Renal cortical epithelial cell (primary cell): ENCODE measurements at places on chromosomes 3 and 15. TPM values are rescaled to one million over a fixed set of nuclear protein-coding genes. Genes with fewer than 3 reads are reported as not detected.
A peak's percentile ranks its signal among the peaks of the same experiment; 100 is the strongest.

GRCh38 chr3:184242297-184242685 is 6.5 kb downstream of the ALG3 start:
- DNase-seq, result no peak

- peak; percentile 49 for DNase-seq
Measured at GRCh38 chr15:74208901-74209559, 6.4 kb upstream of the STRA6 start.

GRCh38 chr3:156606729-156607128 is 51.8 kb upstream of the SSR3 start:
- no peak for DNase-seq

DNA sequence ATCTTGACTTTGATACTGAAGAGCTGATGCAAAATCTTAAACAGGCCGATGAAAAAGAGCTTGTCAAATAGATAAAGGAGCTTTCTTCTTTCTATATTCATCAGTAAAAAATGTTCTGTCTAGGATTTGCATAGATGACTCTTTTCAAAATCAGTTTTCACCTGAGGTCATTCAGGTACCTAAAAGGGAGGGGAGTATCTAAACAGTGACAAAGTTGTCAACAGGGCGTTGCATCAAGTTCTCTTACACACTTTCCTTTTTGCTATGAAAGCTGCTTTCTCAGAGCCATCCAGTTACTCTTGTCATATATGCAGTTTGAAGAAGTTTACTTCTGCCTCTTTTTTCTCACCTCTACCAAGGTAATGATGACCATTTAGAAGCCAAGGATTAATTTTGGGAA is 60.0 kb downstream of the AKAP13 start:
- DNase-seq, result no peak

GRCh38 chr3:113086560-113087461 is 96.0 kb downstream of the GTPBP8 start:
- DNase-seq, result no peak

DNA sequence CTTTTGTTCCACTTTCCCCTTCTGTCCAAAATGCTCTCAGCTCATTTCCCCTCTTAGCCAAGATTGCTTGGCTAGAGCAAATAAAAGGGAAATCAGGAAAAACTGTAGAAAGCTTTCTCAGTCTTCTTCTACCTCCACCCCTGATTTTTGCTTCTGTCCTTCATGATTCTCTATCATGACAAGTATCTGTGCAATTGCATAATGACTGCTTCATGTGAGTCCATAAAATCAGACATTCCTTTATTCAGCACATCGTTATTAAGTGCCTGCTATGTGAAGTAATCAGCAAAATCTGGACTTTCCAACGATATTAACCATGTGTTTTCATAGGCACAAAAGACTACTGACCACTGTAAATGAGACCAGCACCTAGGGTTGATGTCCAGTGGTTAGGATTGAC is 321.5 kb upstream of the CBLB start:
- no peak for DNase-seq

DNA sequence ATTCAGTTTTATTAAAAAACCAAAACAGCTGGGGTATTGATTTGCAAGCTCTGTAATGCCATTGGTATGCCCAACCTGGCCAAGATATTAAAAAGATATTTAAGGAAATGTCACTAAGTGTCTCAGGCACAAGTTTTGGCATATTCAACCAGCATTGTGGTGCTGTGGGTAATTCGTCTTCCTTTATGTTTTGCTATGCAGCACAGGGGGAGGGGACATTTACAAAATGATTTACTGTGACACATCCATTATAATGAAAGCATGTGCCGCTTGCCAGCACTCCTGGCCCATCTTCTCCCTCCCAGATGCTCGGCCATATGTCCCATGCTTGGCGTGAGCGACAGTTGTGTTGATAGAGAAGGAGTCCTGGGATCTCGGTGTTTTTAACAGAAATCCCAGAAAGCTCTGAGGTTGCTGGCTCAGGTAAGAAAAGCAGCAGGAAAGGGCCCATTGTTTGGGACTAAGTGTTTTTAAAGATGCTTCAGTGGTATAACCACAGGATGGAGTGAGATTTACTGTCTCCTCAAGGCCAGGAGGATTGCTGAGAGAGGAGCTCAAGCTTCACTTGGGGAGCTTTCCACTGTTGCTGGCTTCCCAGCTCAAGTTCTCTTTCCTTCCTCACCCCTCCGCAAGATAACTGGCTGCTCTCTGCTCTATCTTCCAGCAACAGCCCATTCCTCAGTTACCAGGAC is 158.2 kb upstream of the TSC22D2 start:
- DNase-seq, result no peak

GRCh38 chr3:31133541-31133940 is 239.1 kb upstream of the GADL1 start:
- no peak for DNase-seq

DNA sequence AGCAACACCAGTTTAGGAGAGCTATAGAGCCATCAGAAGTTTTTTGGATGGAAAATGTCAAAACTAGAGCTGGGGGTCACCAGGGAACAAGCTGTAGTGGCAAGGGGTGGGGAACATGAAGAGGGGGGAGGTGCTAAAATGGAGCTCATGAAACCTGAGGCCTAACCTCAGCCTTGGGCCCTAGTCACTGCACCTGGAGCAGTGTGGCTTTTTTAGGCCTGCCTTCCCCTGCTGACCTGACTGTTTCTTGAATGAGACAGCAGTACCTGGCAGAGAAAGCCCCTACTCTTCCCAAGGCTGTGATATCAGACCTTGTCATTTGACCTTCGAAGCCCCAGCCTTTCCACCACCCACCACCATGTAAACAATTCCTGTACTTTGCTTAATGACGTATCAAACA is 383.5 kb downstream of the EPHB1 start:
- no peak for DNase-seq

DNA sequence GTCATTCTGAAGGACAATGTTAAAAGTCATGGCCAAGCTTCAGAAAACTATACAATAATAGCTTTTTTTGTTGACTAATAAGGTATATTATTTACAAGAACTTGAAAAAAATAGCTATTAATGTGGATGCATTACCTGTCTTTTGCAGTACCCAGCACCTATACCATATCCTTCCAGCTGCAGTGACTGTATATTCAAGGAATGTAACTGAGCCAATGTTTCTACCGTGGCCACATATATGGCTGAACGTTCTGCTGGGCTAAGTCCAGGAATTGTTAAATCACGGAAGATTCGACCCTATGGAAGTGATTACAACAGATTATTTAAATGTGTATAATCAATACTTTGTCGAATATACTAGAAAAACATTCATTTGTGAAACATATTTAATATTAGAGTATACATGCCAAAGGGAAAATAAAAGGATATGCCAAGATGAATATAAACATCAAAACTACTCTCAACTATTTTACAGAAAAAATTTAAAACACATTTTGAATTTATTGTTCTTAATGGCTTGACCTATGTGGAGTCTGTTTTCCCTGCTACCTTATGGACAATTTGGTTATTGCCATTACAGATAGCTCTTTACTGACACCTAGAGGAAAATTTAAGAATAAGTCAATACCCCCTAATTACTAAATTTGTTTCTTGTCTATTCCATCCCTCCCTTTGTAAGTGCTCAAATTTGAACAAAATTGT is 17.6 kb downstream of the ACAD11 start:
- DNase-seq, result peak; percentile 60

- no peak for DNase-seq
Measured at GRCh38 chr3:126656371-126657134, 1.6 kb upstream of the TXNRD3 start.

DNA sequence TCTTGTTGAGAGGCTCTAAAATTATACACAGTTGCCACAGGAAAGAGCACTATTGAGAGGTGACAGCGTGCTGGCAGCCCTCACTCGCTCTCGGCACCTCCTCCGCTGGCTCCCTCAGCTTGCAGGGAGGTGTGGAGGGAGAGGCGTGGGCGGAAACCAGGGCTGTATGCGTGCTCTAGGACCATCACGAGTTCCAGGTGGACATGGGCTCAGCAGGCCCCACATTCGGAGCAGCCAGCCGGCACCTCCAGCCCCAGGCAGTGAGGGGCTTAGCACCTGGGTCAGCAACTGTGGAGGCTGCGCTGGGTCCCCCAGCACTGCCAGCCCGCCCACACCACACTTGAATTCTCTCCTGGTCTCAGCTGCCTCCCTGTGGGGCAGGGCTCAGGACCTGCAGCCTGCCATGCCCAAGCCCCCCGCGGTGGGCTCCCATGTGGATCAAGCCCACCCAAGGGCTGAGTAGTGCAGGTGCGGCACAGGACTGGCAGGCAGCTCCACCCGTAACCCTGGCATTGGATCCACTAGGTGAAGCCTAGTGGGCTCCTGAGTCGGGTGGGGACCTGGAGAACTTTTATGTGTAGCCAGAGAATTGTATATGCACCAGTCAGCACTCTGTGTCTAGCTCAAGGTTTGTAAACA is 460.6 kb upstream of the ALCAM start:
- no peak for DNase-seq

DNA sequence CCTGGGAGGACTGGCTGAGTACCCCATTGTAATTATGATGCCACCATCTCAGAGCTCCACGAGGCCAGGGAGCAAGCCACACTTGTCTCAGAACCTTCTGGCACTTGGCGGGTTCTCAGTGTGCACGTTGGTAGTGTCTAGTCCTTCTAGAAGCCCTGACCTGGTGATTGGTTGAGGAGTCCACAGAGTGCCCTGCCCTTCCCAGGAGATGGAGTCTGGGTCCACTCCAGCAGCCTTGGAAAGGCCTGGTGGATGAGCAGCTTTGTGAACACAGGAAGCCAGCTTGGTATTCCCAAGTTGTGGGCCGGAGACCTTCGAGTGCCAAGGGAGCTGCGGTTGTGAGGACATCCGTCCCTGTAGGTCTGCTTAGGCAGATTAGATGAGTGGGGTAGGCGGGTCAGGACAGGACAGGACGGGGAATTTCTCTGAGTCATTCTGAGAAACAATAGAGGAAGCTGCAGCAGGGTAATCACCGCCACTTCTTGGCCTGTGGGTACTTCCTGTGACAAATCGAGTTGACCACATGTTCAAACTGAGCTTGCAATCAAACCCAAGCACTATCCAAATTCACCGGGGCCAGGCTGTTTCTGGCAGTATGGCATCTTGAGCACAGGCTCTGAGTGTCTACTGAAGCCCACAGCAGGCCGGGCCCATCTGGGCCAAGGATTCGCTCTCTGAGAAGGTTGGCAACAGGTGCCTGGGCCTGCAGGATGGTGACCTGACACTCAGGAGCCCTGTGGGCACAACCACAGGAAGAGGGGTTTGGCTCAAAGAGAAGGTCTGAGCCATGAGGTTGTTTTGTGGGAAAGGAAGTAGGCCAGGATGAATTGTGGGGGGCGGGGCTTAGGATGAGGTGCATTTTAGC is 71.5 kb upstream of the PLXNA1 start:
- DNase-seq, result peak; percentile 97

- no peak for DNase-seq
Measured at GRCh38 chr3:120300971-120301370, 15.9 kb upstream of the GPR156 start.

- DNase-seq, result no peak
Measured at GRCh38 chr3:52874160-52874701, 23.1 kb downstream of the STIMATE start.

DNA sequence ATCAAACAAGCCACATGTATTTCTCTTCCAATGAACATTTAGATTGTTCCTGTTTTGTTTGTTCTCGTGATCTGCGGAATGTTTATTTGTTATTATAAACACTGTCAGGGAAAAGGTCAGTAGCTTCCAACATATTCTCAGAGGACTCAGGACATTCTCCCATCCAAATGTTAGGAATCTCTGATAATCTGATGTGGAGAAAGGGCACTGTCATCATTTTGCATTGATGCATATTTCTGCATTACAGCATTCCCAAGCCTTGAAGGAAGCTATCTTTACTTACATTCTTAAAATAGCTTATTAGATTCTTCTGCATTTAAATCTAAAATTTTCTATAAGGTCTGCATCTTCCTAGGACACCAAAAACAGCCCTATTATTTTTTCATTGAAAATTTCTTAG is 10.3 kb downstream of the MYO1E start:
- DNase-seq, result no peak

GRCh38 chr3:172606021-172606420 is 82.8 kb upstream of the TNFSF10 start:
- DNase-seq, result peak; percentile 93

- DNase-seq, result no peak
Measured at GRCh38 chr3:34925851-34926250, 713.5 kb upstream of the ARPP21 start.

DNA sequence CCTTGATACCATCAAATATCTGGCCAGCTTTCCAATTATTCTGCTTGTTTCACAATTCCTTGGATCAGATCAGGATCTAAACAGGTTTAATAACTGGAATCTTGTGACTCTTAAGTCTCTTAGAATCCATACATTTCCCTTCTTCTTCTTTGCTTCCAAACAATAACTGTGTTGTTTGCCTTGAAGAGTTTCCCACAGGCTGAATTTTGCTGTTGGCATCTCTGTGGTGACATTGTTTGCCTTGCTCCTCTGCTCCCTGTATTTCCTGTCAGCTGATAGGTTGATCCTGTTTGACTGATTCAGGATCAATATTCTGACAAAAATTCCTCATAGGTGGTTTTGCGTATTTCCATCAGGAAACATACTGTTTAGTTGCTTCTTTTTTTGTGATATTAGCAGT is 248.4 kb upstream of the LMCD1 start:
- no peak for DNase-seq

- DNase-seq, result no peak
Measured at GRCh38 chr15:48334260-48334659, 3.0 kb downstream of the DUT start.

- DNase-seq, result no peak
Measured at GRCh38 chr15:101093958-101094357, 157.9 kb downstream of the CHSY1 start.

GRCh38 chr3:146161663-146162002 is 649 bp upstream of the PLOD2 start:
- no peak for DNase-seq

DNA sequence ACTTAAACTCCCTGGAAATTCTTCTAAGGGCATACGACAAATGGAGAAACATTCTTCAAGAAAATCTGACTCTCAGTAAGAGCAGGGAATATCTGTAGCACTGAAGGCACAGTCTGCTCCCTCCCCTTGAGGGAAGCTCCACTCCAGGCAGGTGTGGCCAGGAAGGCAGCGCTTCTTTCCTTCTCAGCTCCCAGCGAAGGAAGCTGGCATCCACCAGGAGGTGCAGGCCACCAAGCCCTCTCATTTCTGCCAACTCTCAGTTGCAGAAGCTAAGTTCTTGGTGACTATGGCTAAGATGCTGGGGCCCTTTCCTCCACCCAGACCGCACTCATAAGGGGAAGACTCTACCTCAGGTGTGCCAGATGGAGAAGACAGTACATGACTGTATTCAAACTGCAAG is 37.7 kb upstream of the SLC41A3 start:
- DNase-seq, result no peak

The PAQR9 gene
- total RNA-seq, result 0.17 and 0.20 TPM in 2 replicates

The SEMA3B gene
- 7.8 and 27.0 TPM in 2 replicates for total RNA-seq

The P2RY1 gene
- total RNA-seq, result 0.05 and 0.17 TPM in 2 replicates

The OXTR gene
- total RNA-seq, result 1.2 and 6.9 TPM in 2 replicates

The IL17RB gene
- total RNA-seq, result 1.4 and 10.9 TPM in 2 replicates

The CCR8 gene
- total RNA-seq, result 1.0 TPM in 1 of 2 replicates, not detected in the other

The ARPP19 gene
- total RNA-seq, result 175 and 183 TPM in 2 replicates

The APBA2 gene
- 8.5 and 11.7 TPM in 2 replicates for total RNA-seq

The ALDH1L1 gene
- total RNA-seq, result 2.4 and 4.6 TPM in 2 replicates

The TGFBR2 gene
- 63.4 and 258 TPM in 2 replicates for total RNA-seq

The SPINK8 gene
- total RNA-seq, result not detected in 2 replicates
